ENCODE measurements at places on chromosomes 4 and X. TPM values are rescaled to one million over a fixed set of nuclear protein-coding genes. Genes with fewer than 3 reads are reported as not detected.

Gene LNX1
- 1.6 TPM for total RNA-seq

- no peak for DNase-seq
Observed at GRCh38 chrX:39397561-39398199, 596.4 kb downstream of the MID1IP1 start.

DNA sequence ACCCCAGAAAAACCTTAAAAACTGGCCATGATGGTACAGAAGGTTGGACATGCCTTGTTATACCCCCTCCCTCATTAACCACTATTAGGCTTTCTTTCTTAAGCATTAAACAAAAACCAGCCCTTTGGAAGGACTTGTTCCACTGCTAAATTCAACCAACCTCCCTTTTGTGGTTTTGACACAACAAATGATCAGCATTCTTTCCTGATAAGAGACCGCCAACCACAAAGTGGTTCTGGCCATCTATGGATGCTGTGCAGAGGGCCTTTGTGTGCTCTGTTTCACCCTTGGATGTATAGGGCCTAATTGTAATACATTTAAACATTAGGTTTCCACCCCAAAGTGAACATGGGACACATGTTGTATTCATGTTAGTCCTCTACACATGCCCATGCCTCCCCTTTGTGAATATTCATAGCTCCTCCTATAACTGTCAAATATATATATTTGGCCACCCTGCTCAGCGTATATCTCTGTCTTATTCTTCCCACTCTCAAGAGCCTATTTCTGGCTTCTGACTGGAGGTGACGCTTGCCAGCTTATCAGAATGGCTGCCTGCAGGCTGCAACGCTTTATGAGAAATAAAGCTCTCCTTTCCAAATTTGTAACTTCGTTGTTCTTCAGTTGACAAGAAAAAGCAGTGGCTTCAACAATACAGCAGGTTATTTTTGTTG lies 126.6 kb downstream of the NPNT start:
- DNase-seq: peak; percentile 75

DNA sequence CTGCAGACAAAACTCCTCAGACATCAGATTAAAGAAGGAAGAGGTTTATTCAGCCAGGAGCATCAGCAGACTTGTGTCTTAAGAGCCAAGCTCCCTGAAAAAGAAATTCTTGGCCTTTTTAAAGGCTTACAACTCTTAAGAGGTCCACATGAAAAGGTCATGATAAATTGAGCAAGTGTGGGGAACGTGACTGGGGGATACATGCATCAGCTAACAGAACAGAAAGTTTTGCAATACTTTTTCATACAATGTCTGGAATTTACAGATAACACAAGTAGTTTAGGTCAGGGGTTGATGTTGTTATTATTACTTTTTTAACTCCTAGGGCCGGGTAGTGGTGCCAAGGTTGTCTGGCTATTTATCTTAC lies 55.6 kb upstream of the RBMX start:
- no peak for DNase-seq

DNA sequence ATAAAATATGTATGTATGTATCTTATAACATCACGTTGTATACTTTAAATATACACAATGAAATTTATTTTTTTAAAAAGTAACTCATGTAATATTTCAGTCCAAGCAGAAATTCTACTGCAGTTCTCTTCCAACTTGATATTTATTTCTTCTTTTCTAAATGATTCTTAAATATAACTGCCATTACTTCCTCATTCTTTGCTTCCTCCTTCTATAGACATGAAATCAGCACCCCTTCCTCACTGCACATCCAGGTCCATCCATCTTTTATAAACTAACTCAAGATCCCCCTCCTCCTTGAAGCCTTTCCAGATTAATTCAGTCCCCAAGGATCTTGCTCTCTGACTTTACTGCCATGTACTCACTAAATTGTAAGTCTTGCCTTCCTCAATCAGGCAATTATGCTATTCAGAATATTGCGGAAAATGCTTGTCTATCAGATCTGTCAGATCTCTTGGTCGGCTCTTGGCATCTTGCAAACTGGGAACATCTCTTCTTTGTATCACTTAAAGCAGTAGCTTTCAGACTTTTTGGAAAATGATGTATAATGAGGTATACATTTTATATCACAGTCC lies 3.7 kb downstream of the GPRIN3 start:
- DNase-seq: no peak

- no peak for DNase-seq
Observed at GRCh38 chrX:21529771-21530170, 128.4 kb downstream of the KLHL34 start.

DNA sequence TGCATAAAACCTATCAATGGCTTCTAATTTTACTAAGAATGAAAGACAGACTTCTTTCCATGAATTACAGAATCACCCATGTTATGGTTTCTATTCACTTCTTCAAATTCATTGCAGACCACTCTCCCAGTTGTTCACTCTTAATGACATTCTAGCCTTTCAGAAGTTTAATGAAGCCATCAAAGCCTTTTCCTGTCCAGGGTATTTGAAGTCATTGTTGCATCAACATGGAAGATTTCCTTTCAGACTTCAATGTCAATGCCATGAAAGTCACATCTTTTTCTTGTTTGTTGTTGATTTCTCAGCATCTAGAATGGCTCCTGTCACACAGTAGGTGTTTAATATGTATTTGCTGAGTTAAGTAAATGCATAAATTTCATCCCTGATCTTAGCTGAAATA lies 48.1 kb upstream of the ARSJ start:
- no peak for DNase-seq

Gene ADAMTS3
- 1.1 TPM for total RNA-seq

DNA sequence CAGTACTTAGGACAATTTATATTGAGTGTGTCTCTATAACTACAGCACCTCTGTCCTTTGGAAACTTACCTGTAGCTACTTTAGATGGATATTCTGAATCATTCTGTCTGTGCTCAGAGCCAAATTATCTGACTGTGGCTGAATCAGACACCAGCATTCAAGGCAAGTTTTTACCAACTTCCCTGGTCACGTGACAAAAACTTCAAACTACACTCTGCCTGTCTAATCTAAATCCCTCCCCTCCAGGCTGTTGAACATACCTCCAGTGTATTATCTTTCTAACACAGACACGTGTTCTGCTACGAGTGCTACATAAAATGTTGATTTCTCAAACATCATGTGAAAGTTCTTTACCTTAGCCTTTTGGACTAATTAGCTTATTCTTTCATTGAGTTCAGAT lies 641.2 kb upstream of the CPEB2 start:
- no peak for DNase-seq

DNA sequence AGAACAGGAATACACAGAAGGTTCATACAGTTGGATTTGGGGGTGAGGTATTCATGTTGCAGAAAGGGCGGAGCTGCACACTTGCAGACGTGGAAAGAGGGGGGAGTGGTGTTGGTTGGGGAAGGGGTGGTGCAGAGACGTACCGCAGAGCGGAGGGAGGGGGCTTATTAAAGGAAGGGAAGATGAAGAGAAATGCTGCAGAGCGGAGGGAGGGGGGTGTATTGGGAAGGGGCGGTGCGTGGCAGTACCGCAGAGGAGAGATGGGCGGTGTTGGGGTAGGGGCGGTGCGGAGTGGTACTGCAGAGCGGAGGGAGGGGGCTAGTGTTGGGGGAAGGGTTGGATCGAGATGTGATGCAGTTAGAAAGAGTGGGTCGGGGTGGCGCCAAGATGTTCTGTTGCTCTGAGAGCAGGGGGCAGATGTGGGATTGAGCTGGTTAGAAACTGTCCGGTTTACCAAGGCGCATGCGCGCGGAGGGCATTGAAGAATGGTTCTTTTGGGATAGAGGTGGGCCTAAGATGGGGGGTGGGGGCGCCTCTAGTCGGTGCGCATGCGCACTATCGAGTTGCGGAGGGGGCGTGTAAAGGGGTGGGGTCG lies 900 bp downstream of the TRO start:
- peak; percentile 81 for DNase-seq

DNA sequence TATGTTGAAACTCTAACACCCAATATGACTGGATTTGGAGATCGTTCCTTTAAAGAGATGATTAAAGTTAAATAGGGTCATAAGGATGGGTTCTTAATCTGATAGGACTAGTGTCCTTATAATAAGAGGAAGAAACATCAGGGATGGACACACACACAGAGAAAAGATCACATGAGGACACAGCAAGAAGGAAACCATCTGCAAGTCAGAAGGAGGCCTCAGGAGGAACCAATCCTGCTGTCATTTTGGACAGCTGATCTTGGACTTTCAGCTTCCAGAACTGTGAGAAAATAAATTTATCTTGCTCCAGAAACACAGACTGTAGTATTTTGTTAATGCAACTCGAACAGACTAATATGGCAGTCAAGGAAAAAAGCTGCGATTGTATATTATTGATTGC lies 631.5 kb downstream of the PCDH7 start:
- no peak for DNase-seq

Gene PPP1R3F
- total RNA-seq: 5.9 TPM

Gene DMP1
- not detected for total RNA-seq
